ENCODE measurements at places on chromosomes 16 and 17.

- DNase-seq = no peak
Observed at GRCh38 chr17:6070430-6070912, 292 bp downstream of the WSCD1 start.

DNA sequence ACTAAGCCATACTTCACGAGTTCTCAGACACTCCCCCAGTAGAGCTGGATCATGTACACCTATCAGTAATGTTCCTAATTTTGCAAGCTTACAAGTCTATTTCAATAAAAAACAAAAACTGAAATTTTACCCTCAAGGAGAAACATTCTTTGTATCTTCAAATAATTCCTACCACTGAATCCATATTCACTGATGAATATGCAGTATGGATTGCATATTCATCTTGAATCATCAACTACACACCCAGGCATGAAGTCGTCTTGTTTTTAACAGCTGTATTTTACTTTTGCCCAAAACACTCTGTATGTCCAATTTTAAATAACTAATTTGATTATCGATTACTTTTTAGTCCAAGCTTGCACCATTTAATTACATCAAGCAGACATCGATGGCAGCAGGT is 31.8 kb downstream of the ZDHHC7 start:
- DNase-seq = no peak

DNA sequence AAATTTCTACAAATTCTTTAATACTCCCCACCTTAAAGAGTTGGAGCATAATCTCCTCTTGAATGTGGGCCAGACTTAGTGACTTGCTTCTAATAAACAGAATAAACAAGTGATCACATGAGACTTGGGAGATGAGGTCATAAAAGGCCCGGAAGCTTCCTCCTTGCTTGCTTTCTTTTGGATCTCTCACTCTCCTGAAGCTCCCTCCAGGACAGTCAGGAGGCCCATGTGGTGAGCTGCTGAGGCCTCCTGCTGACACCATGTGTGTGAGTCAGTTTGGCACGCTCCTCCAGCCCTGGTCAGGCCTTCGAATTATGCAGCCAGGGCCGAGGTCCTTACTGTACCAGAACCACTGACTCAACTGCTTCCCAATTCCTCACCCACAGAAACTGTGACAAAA is 53.2 kb downstream of the NDEL1 start:
- DNase-seq = no peak

- no peak for DNase-seq
Observed at GRCh38 chr16:5820472-5820871, 722.9 kb upstream of the EEF2KMT start.

DNA sequence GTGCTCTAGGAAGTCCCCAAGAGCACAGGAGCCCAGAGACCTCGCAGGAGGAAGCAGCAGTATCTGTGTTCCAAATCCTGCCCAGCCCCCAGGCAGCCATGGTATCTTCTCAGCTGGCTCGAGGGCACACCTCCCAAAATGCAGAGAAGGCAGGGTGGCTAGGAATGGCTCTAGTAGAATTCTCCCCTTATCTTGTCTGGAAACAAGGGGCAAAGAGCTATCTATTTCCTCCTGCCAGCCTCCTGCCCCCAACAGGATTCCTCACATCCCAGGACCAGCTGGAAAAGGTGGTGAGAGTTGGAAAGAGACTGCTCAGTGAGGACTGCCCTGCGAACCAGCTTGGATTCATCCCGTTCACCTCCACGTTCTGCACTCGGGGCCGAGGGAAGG is 8.6 kb upstream of the TSPOAP1 start:
- no peak for DNase-seq

DNA sequence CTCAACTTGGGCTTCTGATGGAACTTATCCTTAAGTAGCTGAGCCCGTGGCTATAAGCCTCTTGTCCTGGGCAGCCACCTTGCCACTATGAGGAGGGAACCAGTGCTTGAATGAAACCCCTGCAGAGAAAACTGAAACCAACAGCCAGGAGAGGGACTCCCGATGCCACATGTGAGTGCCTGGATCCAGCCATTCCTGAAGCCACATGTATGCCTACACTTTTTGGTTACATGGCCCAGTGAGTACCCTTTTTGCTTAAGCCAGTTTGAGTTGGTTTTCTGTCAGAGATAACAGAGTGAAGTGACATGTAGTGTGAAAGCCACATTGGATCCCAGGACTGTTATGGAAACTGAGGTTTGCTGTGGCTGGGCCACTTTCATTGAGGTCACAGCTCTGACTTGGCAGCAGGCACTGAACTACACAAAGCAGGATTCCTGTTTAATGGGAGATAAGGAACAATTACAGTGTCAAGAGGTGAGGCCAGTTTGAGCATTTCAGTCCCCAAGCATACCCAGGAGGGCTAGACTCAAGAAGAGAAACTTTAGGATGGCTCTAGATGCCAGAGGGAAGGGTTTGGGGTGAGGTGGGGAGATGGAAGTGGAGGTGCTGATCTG is 222.2 kb downstream of the PARN start:
- DNase-seq = no peak

- no peak for DNase-seq
Observed at GRCh38 chr17:81285179-81285878, 9.8 kb downstream of the SLC38A10 start.

DNA sequence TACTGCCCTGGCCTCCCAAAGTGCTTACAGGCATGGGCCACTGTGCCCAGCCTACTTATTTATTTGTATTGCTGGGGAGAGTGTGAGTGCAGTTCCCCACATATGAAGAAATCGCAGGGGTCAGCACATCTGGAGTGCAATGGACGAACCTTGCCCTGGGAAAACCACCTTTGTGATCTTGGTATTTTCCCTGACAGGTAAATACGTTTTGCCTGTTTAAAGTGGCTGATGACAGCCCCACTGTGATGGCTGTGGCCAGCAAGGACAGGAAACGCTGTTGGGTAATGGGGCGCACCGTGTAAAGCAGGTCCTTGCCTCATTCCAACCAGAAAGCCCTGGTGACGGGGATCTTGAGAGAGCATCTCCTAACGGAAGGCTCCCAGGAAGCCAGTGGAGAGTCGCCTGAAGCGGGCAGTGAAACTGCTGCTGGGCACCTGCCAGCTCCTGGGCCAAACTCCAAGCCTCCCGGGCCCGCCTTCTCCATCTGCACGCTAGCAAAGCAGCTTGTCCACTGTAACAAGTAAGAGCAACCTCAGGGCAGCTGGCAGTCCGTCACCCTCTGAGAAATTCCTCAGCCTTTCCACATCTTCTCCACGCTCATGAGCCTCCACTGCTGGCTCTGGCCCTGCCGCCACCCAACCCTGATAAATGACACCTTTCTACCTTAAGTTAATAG is 17.5 kb downstream of the EMC8 start:
- no peak for DNase-seq

DNA sequence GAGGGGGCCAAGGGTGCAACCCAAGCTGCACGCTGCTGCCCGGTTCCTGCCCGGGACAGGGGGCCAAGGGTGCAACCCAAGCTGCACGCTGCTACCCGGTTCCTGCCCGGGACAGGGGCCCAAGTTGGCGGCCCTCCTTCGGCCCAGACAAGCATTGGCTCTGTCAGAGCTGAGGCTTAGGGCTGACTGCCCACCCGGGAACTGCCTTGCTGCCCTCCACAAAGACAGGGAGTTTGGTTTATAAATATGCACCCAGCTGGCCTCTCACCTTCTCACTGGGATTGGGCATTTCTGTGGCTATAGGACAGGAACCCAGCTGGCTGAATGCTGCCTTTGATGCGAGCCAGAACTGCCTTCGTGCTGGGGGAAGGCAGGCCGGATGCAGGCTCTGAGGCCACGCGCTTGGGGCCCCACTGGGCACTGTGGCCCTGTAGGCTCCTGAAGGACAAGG is 105.7 kb downstream of the IRX5 start:
- no peak for DNase-seq

DNA sequence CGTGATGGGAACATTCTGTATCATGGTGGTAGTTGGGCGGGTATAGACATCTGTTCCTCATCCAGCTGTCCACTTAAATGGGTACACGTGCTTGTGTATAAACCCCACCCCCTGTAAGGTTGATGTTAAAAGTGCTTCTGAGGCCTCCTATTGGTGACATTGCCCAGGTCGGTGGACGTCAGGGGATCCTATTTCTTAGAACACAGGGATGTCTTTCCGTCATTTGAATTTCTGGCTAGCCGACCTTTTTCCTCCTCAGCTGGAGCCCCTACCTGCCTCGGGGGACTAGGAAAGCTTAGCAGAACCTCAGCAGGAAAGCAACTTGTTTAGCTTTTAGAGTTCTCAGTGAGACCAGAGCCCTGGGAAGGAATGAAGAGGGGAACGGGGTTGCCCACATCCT is 16.6 kb upstream of the CRISPLD2 start:
- no peak for DNase-seq
